Muscle of back (tissue), 13 donors: ENCODE measurements at places on chromosomes 2 and 18. TPM values are rescaled to one million over a fixed set of nuclear protein-coding genes. Genes with fewer than 3 reads are reported as not detected.

The IL36B gene
- not detected for polyA plus RNA-seq

The PLB1 gene
- polyA plus RNA-seq: 2.1 TPM

The CCDC148 gene
- 0.20 TPM for polyA plus RNA-seq

The ALK gene
- polyA plus RNA-seq: 0.12 TPM

The CPLX4 gene
- polyA plus RNA-seq: not detected
